ENCODE measurements at places on chromosomes 3 and 15.

GRCh38 chr3:183862610-183863009, 22.1 kb downstream of the PARL start:
- DNase-seq = no peak

- no peak for DNase-seq
Observed at GRCh38 chr3:108461661-108462111, 48.7 kb downstream of the MYH15 start.

DNA sequence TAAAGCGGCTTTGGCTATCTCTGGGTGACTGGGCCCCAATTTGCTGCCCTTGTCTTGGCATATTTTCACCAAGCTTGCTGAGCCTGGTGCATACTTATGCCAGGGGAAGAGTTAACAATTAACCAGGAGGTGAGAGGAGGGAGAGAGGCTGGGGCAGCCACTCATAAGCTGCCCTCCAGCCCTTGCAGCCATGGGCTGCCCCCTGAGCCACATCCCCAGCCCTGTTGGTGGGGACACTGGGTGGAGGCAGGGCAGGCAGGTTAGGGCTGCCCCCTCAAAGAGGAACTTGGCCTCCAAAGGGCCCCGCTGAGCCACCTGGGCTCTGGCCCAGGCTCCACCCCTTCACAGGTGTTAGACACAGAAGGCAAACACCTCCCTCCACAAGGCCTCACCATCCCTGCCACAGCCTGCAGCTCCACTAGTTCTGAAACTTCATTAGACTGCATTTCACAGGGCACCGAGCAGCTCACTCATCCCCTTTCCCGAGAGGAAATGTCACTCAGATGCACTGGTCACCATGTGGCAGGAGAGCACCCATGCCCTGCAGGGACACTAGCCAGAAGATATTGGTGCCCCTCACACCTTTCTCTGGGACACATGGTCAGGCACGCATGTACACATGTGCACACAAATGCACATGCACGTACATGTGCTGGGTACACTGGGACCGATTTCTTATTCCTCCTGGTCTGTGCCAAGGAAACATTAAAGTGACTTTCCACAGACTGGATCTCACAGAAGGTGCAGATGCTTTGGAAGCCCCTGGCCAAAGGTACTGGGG, 20.2 kb downstream of the AMOTL2 start:
- DNase-seq = peak; percentile 81

GRCh38 chr15:61196711-61197586, 32.2 kb downstream of the RORA start:
- no peak for DNase-seq

DNA sequence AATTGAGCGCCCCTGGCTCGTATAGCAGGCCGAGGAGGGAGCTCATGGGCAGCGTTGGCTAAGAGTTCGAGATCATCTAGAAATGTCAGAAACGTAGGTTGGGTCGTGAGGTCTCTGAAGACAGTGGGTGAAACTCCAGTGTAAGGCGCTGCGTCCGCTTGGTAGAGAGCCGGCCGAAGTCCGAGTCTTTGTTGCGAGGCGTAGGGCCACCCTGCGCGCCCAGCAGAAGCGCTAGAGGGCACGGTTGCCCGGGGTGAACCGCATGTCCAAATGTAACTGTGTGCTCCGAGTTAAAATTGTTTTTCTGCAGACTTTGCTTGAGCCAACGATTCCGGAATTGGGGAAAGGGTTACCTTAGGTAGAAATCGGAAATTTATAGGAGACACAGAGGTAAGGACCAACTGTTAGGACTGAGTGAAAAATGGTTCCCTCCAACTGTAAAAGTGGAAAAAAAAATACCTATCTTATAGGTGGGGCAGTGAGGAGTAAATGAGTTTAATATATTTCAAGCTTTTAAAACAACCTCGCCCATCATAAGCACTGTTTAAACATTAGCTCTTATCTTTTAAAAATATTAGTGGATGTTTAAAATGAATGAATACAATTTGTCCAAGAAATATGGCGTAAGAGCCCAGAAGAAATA, 993 bp upstream of the SIAH2 start:
- DNase-seq = peak; percentile 89

DNA sequence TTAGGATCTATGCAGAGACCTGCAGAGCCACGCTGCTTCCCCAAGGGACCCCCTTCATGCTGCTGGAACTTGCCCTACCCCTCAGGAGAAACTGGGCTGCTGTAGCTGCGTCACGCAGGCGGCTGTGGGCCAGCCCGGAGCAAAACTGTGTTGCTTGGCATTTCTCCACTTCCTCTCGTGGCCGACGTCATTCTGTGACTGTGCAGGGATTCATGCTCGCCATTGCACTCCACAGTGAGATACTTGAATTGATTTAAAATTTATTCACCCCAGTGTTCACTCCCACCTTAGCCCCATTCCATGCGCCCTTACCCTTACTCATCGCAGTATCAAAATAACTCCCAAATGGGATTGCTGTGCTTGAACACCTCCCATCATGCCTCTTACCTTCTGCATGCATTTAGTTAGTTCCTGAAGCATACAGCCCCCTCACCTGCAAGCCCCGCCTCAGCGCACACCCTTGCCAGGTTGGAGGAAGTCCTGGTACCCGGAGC, 45.7 kb downstream of the TMEM44 start:
- no peak for DNase-seq

DNA sequence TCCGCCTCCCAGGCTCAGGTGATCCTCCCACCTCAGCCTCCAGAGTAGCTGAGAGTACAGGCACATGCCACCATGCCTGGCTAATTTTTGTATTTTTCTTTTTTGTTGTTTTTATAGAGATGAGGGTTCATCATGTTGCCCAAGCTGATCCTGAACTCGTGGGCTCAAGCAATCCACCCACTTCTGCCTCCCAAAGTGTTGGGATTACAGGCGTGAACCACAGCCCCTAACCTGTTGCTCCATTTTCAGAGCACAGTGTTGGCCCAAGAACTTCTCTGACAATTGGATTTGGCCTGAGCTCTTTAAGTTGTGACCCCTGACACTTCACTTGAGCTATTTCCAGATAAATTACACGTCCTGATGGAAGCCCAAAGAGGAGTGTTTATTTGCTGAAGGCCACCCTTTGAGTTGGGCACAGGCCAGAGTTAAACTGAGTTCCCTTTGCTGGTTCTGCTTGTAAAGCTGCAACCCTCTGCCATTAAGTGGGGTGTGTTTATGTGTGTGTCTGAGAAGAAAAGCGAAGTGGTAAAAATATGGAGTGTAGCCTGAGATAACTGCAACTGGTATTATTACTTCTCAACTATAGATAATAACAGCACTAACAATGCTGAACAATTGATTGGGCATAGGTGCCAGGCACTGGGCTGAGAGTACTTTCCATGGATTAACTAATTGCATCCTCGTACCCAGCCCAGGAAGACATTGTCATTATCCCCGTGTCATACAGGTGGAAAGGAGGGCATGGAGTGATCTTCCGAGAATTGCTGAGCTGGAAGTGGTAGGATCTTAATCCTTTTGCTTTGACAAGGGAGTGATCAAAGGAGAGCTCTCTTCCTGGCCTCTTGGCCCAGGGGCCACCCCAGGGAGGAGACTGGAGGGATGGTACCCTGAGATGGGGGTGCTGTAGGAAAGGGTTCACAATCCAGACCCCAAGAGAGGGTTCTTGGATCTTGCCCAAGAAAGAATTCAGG, 91.5 kb upstream of the PROK2 start:
- no peak for DNase-seq

- no peak for DNase-seq
Observed at GRCh38 chr3:102018551-102018950, 169.2 kb downstream of the NFKBIZ start.

GRCh38 chr3:4581124-4581424, 87.9 kb downstream of the ITPR1 start:
- DNase-seq = no peak

- DNase-seq = peak; percentile 84
Observed at GRCh38 chr3:129824926-129825541, 68.5 kb downstream of the TMCC1 start.

GRCh38 chr3:18745472-18745871, 320.3 kb upstream of the SATB1 start:
- no peak for DNase-seq

DNA sequence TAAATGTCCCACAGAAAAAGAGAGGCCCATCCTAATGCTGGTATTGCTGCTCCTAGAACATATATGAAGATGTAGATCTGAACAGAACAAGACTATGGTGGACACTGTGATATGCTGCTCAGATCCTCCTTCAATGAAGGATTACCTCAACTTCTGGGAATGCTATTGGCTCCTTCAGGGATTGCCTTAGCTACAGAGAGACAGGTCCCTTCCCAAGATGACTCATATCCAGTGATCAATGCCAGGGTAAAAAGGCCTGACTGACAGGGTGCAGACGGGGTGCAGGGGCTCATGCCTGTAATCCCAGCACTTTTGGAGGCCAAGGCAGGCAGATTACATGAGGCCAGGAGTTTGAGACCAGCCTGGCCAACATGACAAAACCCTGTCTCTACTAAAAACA, 20.5 kb upstream of the STAG1 start:
- DNase-seq = no peak

GRCh38 chr3:161568671-161569070, 72.1 kb downstream of the OTOL1 start:
- no peak for DNase-seq

DNA sequence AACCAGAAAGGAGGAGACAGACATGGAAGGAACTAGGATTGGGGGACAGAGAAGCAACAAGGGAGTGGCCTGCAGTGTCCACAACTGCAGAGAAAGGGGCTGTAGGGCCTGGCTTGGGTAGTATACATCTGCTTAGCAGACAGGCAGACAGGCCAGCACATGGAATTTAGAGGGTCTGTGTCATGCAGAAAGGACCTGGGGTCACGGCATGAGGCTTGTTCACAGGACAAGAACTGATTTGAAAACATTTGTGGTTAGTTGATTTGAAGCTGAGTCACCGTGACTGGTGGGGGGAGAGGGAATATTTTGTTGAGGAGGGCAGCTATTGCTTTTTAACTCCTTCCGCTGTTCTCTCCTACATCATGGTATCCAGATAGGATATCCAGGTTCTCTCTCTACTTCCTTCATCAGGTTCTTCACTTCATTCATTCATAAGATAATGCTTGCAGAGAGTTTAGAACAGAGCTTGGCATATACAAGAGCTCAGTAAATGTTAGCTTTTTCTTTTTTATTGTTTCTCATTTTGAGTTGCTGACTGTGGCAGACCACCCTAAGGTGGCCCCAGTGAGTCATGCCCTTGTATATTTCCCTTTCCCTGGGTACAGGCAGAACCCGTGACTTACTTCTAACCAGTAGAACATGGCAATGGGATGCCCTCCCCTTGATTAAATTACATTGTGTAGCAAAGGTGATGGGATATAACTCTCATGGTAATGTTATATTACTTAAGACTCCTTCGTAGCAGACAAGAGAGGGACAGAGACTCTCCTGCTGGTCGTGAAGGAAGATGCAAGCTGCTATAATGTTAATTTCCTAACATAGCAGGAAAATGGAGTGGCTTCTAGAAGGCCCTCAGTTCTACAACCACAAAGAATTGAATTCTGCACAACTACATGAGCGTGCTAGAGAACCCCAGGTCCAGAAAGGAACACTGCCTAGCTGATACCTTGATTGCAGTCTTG, 95.0 kb upstream of the NMNAT3 start:
- no peak for DNase-seq

GRCh38 chr3:107999215-107999775, 91.5 kb downstream of the CD47 start:
- DNase-seq = no peak

- DNase-seq = no peak
Observed at GRCh38 chr15:31347067-31347975, 20.7 kb downstream of the KLF13 start.

- DNase-seq = no peak
Observed at GRCh38 chr3:38755130-38755529, 60.9 kb downstream of the SCN10A start.

DNA sequence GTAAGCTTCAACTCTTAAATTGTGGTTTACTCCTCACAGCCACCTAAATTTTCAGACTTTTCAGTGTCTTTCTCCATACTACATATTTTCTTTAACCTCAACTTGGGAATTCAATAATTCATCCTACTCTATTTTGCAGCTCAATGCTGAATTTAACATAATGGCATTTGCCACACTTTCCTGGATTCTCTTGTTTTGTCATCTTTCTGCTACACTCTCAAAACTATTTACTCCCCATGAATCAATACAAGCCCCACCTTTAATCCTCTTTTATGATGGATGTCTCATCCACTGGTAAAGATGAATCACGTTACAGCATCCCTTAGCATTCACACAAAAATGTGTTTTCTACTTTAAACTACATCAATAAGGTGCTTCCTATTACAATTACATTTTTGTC, 19.6 kb upstream of the CHMP2B start:
- no peak for DNase-seq

DNA sequence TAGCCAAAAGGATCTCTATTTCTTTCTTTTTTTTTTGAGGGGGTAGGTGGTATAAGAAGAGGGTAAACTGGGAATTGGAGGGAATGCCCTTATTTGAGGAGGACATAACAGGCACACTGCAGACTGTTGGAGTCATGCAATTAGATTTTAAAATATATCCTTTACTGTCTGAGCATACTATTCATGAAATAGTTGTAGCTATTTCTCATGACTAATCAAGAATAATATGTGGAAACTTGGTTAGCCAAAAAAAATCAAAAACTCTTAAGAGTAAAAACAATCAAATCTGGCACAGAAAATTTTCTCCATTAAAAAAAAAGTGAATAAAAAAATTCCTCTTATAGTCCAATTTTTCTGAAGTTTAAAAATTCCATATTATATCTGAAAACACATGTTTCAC, 174.9 kb downstream of the SCAPER start:
- no peak for DNase-seq

DNA sequence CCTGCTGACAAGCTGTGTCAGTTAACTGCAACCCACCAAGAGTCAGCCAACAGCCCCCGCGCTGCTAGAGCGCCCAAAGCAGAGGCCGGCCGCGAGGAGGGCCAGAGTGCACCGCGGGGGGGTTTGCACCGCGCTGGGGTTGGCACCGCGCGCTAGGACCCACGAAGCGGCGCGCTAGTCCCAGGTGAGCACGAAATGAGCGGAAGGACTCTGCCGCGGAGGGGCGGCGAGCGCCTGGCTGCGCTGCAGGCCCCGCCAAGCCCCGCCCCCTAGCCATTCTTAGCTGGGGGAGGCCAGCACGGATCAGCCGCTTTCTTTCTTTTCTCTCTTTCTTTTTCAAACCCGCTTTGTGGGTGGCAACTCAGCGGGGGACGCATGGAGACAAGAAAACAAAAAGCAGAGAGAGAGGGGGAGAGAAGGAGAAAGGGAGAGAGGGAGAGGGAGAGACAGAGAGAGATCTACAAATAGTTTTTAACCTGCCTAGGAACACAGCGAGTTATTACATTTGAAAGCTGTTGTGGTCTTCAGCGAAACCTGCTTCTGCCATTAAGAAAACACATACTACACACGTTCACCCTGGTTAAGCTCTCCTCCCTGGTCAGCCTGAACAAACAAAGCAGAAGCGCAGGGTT, 6.9 kb upstream of the FOXB1 start:
- no peak for DNase-seq

DNA sequence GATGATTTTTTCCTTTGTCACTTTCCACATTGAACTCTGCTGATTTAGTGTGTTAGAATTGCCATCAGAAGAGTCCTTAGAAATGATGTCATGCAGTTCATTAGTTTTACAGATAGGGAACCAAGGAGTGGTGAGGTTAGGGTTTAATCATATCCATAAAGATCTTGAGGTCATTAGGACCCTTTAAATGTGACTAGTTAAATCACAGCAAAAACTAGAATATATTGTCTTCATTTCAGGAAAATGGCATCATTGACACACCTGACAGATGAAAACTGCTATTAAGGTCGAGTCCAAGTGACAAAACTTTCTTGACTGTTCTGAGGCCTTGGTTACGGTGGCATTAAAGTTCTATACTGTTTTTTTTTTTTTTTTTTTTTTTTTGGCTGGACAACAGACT, 50.5 kb downstream of the MBNL1 start:
- no peak for DNase-seq

All from HT-29 (cell line).